ENCODE measurements at places on chromosomes 11 and 22. TPM values are rescaled to one million over a fixed set of nuclear protein-coding genes. Genes with fewer than 3 reads are reported as not detected.
A peak's percentile ranks its signal among the peaks of the same experiment; 100 is the strongest.

DNA sequence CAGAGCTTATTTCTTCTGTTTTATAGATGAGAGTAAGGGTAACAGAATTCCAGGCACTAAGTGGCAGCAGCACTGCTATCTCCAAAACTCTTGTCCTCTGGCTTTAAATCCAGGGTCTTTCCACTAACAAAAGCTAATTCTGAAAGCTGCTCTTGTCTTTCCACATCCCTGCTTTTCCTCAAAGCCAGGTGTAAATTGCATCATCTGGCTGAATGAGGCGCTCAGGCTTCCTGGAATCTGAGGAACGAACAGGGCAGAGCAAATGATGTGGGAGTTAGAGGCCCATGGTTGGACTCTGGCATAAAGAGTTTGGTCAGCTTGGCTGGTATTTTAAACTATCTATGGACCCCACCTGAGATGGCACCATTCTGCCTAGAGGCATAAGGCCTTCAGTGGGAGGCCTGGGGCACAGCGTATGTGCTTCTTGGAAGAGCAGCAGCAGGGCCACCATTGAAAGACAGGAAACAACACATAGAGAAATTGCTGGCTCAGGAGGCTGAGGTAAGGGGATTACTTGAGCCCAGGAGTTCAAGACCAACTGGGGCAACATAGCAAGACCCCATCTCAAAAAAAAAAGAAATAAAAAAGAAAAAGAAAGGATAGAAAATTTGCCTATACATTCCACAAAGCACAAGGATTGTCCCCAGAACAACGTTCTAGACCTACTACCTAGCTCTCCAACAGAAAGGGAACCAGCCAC lies 1.9 kb downstream of the KCNJ5 start:
- DNase-seq, result no peak

Gene SHANK2
- 5.3 TPM for polyA plus RNA-seq

DNA sequence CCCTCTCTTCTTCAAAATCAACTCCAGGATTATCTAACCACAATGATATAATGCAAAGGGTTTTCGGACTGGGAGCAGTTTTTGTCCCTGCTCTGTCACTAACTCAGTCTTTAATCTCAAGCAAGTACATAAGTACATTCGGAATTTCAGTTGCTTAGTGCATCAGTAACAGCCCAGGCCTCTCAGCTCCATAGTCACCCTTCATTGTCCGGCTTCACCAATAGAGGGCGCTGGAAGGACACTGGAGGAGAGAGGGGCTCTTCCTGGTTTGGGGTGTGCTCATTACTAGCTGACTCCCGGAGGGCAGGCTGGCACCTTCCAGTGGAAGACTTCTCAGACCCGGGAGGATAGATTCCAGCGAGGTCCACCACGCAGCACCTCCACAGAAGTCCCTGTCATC lies 90.4 kb upstream of the PDGFD start:
- DNase-seq, result peak; percentile 26

Gene CCDC116
- 0.04 TPM for polyA plus RNA-seq

Gene TCN1
- polyA plus RNA-seq, result 0.47 TPM

DNA sequence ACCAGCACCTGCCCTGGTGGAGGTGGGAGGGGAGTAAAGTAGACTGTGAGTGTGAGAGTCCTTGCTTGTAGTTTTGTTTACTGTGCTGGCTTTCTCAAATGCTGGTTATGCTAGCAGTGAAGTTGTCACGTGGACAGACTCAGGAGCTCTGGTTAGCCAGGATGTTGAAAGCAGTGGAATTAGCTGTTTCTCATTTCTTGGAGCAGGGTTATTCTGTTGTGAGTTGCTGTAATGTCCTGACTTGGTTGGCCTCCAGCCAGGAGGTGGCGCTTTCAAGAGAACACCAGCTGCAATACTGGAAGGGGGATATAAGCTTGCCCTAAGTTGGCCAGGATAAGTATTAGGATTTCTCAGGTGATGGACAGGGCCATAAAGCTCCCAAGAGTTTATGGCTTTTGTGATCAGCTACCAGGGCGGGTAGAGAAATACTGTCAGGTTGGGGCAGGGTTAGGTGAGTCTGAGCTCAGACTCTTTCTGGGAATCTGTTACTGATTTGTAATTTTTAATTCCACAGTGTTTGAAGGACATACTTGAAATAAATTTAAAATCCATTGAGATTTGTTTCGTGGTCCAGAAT lies 13.7 kb downstream of the CYP2D6 start:
- no peak for DNase-seq

DNA sequence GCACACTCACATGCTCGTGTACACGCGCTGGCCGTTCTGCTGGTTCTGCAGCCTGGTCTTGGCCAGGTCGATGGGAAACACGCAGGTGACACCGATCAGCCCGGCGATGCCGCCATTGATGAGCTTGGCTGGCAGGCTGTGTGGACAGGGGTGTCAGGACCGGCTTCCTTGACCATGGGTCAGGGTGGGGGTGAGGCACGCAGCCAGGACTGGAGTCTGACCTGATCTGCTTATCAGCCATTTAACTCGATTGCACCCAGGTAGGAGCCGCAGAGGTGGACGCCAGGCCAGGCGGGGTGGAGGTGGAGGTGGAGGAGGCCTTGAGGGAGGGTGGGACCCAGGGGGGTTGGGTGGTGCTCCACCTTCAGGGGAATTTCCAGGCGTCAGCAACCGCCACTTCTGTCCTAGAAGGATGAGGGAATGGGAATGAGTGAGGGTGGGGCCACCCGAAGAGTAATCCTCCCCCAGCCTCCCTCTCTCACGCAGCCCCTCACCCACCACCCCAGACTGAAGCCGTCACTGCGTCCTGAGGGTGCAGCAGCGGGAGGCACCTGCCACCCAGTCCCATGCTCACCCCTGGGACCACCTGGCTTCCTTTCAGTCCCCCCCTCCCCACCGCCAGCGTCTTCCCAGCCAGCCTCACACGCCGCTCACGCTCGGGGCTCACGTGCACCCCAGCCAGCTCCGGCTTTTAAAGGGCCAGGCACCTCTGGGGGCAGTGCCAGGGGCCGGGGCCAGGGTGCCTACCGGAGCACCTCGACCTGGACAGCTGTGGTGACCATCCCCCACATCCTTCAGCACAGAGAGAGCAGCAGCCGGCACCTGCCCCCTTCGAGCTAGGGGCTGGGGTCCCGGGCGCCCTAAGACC lies 3.1 kb downstream of the SLC25A22 start:
- no peak for DNase-seq

DNA sequence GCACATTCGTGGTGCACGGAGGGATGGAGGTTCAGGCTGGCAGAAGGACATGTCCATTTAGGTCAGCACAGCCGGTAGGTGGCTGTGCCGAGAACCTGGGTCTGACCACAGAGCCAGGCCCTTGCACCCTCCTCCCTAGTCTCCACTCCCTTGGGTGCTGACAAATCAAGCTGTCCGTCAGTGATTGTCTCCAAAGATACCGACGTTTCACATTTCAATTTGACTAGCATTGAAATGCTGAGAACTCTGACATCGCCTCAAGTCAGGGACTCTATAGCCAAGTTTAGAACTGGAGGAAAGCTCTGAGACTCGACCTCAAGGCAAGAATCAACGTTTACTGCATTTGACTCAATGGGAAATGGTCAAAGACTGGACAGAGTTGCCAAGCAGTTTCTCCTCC lies 1321.1 kb downstream of the TBC1D22A start:
- DNase-seq, result no peak

GRCh38 chr11:14253840-14254239 lies 105.1 kb downstream of the RRAS2 start:
- no peak for DNase-seq

DNA sequence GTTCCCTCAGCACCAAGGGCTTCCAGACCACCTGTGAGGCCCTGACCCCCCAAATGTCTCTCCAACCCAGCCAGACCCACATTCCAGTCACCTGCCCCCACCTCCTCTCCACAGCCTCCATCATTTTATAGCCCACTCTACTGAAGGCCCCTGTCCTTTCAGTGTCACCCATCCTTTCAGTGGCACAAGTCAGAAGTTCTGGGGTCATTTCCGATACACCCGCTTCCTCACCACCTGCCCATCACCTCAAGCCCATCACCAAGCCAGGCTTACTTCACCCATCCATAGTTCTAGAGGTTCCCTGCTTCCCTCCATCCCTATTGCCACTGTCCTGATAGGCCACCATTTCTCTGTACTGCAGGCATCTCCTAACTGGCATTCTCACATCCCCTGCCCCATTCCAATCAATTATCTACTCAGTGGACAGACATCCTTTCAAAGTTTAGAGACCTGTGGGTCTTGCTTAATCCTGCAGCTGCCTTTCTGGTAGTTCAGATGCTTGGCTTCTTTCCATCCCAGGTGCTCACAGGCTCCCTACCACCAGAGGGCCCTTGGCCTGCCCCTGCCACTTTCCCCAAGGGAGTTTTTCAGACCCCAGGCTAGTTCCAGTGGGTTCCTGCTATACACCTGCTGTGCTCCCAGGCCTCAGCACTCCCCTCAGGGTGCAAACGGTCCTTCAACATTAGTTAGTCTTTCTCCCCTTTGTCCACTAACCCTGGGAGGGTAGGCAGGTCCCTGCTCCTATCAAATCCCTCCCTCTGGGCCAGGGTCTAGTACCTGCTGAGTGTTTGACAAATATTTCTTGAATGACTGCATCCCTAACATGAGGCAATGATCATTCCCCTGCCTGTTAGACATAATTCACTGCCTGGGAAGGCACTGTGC lies 7.6 kb downstream of the KCNQ1OT1 start:
- DNase-seq, result no peak

- DNase-seq, result no peak
Observed at GRCh38 chr11:48095779-48096470, 115.6 kb downstream of the PTPRJ start.

- DNase-seq, result no peak
Observed at GRCh38 chr11:34308049-34308912, 49.5 kb downstream of the ABTB2 start.

- DNase-seq, result no peak
Observed at GRCh38 chr22:36291831-36292740, 39.2 kb downstream of the APOL1 start.

Gene SLC6A5
- polyA plus RNA-seq, result not detected

DNA sequence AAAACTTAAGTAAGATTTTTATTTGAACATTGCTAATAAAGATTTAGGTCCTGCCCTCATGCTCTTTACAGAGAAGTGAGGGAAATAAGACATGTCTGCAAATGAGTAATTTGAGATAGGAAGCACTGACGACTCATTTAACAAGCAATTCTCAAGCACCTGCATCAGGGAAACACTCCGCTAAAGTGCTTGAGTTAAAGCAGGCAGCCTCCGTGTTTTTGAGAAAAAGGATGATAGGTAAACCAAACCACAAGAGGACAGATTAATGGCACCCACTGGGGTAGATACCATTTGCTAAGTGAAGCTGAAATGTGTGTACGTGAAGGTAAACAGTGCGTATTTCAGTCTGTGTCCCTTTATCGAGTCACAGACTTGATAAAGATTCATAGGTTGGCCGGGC lies 184.6 kb upstream of the CARD18 start:
- DNase-seq, result no peak

DNA sequence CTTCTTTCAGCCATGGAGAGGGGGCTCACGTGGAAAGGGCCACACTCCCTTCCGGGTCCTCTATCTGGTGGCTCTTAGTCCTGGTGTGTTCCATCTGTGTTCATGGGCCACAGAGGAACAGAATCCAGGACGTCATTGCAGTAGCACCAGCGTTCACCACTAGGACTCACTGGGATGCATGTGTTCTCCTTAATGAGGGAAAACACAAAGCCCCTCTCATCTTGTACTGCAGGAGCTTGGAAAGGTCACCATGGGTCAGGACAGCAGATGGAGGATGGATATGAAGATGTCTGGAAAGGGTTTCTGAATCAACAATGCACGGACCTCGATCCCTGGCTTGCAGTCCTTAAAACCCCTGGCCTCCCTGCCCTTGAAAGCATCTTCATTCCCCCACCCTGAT lies 113.8 kb upstream of the THY1 start:
- no peak for DNase-seq

Gene JHY
- 3.4 TPM for polyA plus RNA-seq

GRCh38 chr22:30402028-30402765 lies 5.4 kb downstream of the SEC14L2 start:
- DNase-seq, result no peak

DNA sequence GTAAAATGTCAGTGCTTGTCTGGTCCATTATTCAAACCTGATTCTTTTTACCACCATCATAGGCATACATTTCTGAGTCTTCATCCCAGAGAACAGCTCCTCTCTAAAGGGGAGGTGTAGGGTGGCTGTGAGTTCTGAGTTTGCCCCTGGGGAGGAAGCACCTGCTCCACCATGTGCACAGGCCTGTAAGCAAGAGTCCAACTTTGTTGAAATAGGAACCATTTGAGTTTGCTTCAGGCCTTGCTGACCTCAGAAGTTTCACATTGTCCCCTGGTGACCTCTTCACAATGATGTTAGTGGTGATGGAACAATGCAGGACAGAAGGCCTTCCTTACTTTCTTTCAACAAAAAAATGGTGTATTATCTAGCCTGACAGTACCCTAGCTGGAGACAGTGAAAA lies 54.6 kb upstream of the TOP3B start:
- DNase-seq, result no peak

DNA sequence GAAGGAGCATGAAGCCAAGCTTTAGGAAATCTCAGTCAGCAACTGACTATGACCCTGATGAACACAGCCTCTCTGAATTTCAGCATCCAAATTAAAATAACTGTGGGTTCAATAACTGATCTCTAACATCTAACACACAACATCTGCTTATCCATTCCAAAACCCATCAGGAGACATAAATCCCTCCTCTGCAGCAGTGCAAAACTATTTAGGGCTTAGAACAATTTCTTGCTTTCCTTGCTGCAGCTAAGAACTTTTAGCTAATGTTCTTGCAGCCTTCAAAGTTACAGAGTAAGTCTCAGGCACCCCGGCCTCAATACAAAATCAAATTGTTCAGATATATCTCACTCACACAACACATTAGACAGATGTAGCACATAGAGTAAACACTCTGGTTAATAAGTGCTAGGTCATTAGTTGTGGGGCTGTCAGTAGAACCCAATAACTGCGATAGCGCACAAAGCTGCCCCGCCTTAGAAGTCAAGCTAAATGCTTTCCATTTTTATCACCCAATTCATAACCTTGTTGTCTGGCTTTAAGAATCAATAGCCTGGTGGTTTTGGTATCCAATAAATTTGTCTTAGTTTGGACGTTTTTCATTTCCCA lies 139.6 kb downstream of the LARGE1 start:
- no peak for DNase-seq

- DNase-seq, result no peak
Observed at GRCh38 chr11:130519128-130519932, 70.9 kb downstream of the ADAMTS15 start.

- no peak for DNase-seq
Observed at GRCh38 chr22:44586351-44586990, 88.4 kb upstream of the RTL6 start.

Gene PPP6R2
- polyA plus RNA-seq, result 14.7 TPM

DNA sequence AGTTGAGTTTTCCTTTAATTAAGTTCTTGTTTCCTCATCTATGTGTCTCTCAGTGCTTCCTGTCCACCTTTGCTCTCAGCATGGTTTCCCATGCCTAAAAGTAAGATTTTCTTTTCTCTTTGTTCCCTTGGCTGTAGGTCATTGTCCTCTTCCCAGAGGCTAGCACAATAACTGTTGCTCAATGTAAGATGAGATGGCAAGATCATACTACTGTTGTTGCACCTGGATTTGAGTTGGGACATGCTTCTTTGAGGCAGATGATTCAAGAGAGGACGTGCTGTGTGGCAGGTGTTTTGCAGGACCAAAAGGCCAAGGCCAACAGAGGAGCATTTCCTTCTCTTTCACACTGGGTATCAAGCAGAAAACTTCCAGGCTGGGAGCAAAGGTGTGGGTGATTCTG lies 11.3 kb upstream of the NELL1 start:
- DNase-seq, result no peak

Gene OR52I2
- polyA plus RNA-seq, result not detected

Gene IL10RA
- 0.03 TPM for polyA plus RNA-seq

GRCh38 chr11:130437848-130438247 lies 9.4 kb upstream of the ADAMTS8 start:
- no peak for DNase-seq

Gene NTM
- polyA plus RNA-seq, result not detected

Gene SCGB2A2
- polyA plus RNA-seq, result not detected

Measured in A549 (cell line).